ENCODE measurements at places on chromosomes 5 and 9.

GRCh38 chr9:1429297-1429696, 379.1 kb downstream of the DMRT2 start:
- DNase-seq = no peak

DNA sequence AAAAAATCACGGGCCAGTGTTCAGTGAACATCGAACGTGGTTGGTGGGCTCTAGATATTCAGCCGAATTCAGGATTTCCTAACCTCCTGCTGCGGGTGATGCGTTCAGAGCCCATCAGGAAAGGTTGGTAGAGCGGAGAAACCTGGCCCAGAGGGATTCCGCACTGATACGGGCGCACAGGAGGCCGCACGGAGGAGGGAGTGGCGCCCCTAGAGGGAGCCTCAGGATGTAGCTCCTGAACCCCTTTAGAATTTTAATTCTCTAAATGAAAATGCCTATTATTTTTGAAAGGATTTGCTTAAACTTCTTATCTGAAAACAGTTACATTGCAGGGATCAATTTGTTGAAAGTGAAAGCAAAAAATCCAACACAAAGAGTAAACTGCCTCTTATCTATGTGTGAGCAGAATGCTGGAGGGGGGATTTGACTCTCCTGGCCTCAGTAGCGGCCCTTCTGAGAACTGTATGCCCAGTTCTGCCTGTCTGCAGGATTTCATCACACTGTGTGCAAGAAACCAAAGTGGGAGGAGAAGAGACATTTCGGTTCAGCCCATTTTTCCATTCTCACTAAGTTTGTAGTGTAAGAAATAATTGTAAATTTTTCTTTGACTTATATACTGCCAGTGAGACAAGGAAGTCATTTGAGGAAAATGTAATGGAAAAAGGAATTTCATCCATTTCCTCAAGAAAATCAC, 75.9 kb downstream of the TENT4A start:
- DNase-seq = no peak

DNA sequence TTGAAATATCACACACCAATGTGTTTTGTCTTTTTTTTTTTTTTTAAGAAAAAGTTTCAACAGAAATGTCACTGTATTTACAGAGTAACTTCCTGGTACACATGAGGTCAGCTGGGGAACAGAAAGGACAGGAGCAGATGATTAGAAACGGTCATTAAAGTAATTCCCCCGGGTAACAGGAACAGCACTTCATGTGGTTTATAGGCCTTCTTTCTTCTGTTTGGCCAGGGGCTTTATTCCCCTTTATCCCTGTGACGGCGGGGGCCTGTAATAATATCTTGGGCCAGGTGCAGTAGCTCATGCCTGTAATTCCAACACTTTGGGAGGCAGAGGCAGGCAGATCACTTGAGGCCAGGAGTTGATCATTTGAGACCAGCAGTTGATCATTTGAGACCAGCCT, 30.5 kb upstream of the MSH3 start:
- DNase-seq = no peak

GRCh38 chr9:107932601-107933000, 443.0 kb upstream of the KLF4 start:
- DNase-seq = no peak

GRCh38 chr5:68329554-68330255, 114.1 kb downstream of the PIK3R1 start:
- DNase-seq = no peak

GRCh38 chr9:95732802-95733688, 142.4 kb upstream of the ERCC6L2 start:
- DNase-seq = no peak

- DNase-seq = no peak
Measured at GRCh38 chr5:93892481-93892880, 151.1 kb upstream of the POU5F2 start.

DNA sequence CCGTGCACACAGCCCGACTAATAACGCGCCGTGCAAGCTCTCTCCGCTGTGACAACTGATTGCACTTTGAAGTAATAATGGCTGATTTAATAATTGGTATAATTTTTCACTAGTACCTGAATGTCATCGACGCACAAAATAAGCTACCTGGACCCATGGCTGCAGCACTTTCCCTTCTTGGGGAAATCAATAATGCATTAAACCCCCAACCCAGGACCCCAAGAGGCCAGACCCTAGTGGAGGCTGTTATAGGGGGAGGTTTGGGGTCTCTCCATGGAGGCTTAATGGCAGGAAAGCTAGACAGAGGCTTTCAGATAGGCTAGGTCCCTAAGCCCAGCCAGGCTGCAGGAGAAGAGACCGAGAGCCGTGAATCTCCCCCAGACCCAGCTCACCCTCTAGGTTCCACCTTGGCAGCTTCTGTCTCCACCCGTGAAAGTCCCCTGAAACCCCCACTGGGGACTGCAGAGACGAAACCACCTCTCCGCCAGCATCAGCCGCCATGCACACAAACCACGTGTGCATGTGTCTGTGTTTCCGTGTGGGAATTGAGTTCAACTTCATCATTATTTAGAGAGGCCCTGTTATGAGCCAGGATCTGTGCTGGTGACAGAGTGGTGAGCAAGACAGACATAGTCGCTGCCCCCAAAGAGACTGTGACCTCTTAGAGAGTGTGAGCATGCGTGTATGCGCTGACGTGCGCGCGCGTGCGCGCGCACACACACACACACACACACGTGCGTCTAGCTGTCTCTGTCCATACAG, 168.6 kb upstream of the MVB12B start:
- no peak for DNase-seq

- no peak for DNase-seq
Measured at GRCh38 chr5:168066536-168067208, 224.8 kb upstream of the WWC1 start.

DNA sequence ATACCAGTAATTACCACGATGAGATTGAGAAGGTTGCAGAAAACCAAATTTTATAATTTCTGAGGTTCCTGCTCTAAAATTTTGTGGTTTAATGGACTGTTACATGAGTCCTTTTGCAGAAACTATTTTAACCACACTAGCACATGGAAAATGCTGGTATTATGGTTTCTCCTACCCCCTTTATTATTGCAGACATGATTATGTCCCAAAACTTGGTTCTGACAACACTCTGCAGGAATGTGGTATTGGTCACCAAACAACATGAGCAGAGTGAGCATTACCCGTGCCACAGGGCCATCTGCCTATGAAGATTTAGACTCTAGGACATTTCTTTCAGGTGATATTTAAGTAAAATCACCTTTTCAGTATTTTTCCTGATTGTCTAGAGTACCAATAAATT, 2.8 kb upstream of the ECM2 start:
- DNase-seq = no peak

DNA sequence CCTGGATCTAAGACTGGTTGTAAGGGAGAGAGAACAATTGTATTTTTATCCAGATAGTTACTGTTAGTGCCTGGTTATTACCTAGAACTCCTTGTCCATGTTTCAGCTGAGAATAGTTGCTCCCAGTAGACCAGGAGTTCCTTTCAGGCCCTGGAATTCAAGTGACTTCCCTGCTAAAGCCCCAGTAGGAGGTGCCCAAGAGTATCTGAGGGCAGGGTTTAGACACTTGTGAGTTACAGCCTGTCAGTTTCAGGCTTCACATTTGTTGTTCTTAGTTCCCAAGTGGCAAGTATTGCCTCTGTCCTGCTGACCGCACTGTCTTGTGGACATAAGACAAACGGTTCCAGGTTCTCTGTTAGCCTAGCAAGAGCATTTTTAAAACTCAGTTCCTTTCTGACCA, 743.9 kb upstream of the SEMA6A start:
- no peak for DNase-seq

GRCh38 chr9:2645569-2645968, 24.0 kb downstream of the VLDLR start:
- DNase-seq = no peak

GRCh38 chr5:68272289-68272688, 56.7 kb downstream of the PIK3R1 start:
- no peak for DNase-seq

- DNase-seq = no peak
Measured at GRCh38 chr9:7081065-7081600, 323.4 kb downstream of the KDM4C start.

GRCh38 chr5:168303393-168304025, 12.1 kb downstream of the WWC1 start:
- DNase-seq = no peak

DNA sequence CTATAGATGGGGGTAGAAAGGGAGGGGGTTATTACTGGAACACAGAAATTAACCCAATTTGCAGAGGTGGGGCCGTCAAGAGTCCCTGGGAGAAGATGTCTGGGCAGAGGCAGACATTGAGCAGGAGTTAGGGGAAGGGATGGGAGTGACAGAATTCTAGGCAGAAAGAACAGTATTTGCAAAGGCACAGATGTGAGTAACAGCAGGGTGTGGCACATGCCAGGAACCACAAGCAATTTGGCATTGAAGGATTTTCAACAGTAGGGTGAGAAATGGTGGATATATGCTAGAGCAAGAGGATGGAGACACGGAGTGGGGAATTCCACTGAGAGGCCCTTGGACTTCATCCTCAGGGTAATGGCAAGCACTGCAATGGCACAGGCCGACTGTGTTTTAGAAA, 71.6 kb upstream of the FRRS1L start:
- DNase-seq = no peak

DNA sequence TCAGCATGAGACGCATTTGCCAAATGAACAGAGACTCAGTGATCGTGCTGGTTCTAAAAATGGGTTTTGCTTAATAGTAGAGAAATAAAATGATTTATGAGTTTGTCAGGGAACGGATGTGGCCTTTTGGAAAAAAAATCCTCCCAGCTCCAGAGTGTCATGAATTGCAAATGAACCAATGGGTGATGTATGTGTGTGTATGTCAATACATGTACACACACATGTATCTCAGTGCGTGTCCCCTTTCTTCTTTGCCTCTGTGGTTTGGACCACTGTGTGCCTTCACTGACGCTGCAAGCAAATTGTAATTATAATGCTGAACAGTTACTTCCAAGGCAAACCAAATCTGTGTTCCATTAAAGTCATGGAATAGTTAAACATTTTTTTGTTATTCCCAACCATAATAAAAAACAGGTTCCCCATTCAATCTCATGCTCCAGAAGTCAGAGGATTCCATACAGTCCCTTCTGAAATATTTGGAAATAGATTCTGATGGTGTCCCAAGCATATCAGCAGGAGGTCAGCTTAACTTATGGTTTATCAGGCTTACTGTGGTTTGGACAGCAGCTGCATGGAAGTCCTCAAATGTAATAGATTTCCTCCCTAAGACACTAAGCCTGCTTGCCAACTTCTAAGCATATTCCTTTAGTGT, 630.5 kb downstream of the ACTL7B start:
- no peak for DNase-seq

DNA sequence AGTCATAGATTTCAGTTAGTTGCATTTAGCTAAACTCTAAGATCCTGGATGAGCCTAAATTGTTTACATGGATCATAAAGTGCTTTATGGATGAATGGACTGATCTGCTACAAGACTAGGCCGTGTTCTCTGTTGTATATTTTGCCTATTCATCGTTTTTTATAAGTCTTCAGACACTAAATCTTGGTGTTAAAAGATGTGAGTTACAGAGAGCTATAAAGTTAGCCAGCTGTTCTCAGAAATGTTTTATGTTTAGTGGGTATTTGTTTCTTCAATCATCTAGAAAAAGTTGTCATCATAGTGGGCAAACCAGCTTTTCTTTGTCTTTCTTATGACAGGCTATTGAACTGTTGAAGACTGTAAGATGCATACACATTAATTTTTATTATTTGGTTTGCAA, 585.8 kb upstream of the SEMA6A start:
- DNase-seq = no peak

DNA sequence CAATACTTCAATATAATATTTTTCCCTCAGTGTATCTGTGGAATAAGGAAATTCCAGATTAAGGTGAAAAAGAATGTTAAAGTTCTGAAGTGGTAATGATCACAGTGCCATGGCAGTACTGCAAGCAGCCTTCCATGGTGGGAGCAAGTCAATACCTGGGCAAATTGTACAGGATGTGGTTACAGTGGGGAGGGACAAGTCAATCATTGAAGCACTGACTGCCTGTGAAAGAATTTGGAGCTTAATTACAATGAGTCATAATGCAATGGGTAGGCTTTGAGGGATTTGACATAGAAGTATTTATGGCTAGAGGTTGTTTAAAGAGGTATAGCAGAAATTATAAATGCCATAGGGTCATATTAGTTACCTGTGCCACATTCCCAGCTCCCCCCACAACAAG, 786.5 kb upstream of the ACO1 start:
- no peak for DNase-seq

DNA sequence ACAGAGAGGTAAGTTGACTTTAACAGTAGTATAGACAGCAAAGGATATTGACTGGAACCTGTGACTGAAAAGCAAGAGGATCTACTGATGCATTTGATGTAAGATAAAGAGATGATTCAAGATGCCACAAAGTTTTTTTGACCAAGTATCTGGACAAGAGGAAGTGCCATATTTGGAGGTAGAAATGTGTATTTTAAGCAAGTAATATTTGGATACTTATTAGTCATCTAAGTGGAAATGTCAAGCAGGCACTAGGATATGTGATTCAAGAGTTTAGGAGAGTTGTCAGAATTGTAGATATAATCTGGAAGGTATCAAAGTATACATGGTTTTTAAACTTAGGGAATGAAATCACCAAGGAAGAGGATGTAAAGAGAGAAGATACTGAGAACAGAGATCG, 686.1 kb upstream of the CHD1 start:
- DNase-seq = no peak

- DNase-seq = no peak
Measured at GRCh38 chr9:134403682-134404301, 77.5 kb downstream of the RXRA start.

GRCh38 chr9:14320271-14321181, 6.6 kb upstream of the NFIB start:
- no peak for DNase-seq

DNA sequence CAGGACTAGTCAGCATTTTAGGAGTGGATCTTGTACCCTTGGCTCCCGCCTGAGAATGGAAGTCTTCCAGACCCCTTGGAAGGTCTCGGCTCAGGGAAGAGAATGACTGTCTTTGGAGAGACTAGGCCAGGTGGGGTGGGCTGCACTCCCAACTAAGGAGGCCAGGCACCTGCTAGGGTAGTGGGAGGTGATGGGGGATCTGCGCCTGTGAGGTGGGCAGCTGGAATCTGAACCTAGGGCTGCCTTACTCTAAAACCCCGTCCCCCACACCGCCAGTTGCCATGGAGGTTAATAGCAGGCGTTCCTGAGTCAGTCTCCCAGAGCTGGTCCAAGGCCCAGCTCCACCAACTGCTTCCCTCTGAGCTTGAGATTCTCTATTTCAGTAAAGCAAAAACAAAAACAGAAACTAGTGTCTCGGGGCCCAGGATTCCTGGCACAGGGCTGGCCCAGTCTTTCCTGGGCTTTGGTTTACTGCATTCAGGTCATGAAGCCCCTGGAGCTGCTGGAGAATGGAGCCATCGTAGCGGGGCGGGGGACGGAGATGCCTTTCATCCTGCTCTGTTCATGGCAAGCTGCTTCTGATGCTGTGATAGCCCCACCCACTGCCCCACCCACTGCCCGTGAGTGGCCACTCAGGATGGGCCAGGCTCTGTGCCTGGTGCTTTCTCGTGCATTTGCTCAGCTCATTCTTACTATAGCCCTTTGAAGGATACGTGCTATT, 57.5 kb downstream of the DAB2IP start:
- no peak for DNase-seq

All from stimulated activated CD4-positive, alpha-beta T cell treated with anti-CD3 and anti-CD28 coated beads, Interleukin-12 subunit alpha, Interleukin-12 subunit beta, amount 100 ng/mL, for 24 hours (primary cell).